Stimulated activated CD4-positive, alpha-beta T cell treated with anti-CD3 and anti-CD28 coated beads, Interleukin-12 subunit alpha, Interleukin-12 subunit beta, amount 100 ng/mL, for 4 hours (primary cell): ENCODE measurements at places on chromosomes 6 and 20.

GRCh38 chr6:145743332-145743731, 8.0 kb upstream of the EPM2A start:
- DNase-seq = no peak

- no peak for DNase-seq
Observed at GRCh38 chr6:166693880-166694279, 66.8 kb upstream of the RPS6KA2 start.

DNA sequence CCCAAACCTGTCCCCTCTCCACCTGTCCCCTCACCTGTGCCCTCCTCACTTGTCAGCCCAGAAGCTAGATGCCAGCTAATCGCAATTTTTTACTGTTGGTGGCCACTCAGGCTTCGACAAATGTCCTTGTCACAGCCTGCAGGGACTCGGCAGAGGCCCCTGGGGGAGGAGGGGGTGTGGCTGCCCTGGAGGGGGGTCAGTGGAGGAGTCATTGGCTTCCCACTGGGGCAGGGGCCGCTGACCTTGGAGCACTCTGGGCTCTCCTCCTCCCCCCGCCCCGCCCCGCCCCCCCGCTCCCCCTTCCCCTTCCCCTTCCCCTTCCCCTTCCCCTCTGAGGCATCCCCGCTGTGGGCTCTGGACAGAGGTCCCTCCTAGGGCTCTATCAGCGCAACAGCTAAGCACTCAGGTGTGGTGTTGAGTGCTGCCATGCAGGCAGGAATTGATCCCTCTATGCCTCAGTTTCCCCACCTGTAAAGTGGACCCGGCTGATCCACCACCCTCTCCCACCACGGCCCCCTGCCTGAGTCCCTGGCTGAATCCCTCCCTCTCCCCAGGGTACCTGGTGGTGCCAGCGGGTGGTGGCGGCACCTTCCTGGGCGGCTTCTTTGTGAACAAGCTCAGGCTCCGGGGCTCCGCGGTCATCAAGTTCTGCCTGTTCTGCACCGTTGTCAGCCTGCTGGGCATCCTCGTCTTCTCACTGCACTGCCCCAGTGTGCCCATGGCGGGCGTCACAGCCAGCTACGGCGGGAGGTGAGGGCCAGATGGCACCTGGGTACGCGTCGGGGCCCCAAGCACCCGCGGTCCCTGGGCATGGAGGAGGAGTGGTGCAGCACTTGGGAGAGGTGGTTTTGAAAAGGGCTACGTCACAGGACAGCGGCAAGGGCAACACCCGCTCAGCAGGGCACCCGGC, 23.8 kb downstream of the SLCO4A1 start:
- no peak for DNase-seq

GRCh38 chr6:158376631-158377081, 64.4 kb downstream of the TULP4 start:
- no peak for DNase-seq

GRCh38 chr6:36985417-36985807, 584 bp downstream of the MTCH1 start:
- no peak for DNase-seq

DNA sequence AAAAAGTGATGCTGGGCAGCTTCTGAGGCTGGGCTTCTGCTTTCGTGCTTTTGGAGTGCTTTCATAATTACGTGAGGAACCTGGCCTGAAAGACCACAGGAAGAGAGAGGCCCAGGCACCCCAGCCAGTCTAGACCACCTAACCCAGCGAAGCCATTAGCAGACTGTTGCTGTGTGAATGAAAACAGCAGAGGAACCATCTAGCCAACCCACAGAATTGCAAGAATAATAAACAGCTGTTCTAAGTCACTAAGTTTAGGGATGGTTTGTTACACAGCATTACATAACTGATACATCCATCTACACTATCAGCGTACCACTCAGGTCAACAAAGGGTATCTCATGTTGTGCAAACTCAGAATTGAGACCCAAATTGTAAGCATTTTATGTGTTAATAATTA, 34.5 kb downstream of the FGD2 start:
- no peak for DNase-seq

- DNase-seq = peak; percentile 5
Observed at GRCh38 chr6:8131265-8131897, 29.0 kb upstream of the EEF1E1 start.

DNA sequence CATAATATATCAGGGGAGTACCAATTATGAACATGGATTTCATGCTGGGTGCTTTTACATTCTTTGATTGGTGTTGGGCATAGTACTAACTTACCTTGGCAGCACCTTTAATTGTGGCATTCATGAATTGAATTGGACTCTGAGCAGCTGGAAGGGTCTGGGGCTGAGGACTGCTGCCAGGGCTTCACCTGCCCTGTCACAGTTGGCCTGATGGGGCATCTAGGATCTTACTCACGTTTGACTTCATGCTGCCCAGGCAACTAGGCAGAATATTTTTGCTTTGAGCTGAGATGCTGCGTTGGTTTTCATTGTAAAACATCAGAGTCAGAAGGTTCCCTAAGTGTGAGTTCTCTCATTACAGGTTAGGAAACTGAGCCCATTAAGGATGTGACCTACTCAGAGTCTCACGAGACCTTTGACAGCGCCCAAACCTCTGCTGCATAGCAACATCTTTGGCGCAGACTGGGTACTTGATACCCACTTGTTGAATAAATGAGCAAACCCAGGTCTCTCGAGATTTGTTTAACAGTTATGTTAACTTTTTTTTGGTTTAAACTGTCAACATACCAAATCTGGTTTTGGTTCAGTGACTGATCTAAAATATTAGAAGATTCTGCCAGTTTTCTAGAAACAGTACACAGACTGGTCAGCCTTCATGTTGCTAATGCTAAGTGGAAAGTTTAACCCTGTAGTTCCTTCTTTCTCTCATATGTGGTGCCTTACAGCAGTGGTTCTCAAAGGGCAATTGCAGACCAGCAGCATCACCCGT, 104.9 kb downstream of the TCP11 start:
- no peak for DNase-seq

- DNase-seq = no peak
Observed at GRCh38 chr6:124780623-124781022, 181.6 kb upstream of the RNF217 start.

- DNase-seq = no peak
Observed at GRCh38 chr6:48068278-48069251, 42.4 kb downstream of the PTCHD4 start.

DNA sequence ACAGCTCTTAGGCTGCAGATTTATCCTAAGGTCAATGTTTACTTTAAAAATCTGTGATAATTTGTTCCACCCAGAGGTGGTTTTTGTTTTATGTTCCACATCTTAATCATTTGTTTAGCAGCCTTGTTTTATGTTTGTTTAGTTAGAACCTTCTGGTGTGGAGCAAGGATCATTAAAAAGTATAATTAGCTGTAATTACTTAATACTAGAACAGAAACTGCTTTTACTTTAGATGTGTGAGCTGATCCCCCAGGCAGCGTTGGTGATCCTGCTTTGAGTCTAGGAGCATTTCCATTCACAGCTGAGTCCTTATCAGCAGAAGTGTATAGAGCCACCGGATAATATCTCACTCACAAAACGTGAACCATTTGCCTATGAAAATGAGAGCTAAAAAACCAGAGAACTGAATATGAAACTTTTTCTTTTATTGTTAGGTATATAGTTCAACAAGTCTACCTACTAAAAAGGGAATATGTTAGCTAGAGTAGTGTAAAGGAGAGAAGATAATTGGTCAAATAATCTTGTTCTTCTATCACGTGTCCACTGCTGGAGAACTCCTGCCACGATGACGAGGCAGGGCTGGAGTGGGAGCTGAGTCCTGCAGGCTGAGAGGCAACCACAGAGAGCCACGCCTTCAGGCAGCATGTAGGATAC, 78.5 kb downstream of the TRMT11 start:
- no peak for DNase-seq

DNA sequence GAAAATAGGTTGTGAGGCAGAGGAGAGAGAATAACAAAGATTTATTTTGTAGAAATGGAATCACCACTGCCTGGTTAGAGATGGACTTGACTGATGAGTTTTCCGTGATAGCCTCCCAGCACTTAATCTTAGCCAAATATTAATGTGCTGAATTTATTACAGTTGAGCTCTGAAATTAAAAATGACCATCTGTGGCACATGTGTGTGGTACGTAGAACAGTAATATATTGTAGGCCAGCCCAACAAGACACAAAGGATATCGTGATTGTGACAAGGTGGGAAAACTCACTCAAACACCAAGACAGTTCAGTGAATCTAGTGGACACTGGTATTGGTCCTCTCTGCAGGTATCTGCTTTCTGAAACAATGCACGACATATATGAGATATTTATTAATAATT, 119.4 kb downstream of the HAO1 start:
- DNase-seq = no peak

DNA sequence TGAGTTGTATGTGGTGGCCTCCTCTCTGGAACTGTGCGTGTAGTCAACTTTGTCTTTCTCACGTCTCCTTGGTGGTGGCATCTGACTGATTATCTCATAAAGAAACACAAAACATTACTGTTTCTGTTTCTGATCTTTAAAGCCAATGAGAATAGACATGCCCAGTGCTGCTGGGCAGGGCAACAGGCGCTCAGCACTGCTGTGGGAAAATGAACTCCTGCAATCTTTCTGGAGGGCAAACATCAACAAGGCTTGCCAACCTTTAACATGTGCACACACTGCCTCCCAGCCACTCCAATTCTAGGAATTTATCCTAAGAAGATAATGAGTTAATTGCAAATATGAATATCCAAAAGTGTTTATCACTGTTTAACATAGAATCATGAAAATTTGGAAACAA, 106.3 kb upstream of the CD93 start:
- DNase-seq = no peak

DNA sequence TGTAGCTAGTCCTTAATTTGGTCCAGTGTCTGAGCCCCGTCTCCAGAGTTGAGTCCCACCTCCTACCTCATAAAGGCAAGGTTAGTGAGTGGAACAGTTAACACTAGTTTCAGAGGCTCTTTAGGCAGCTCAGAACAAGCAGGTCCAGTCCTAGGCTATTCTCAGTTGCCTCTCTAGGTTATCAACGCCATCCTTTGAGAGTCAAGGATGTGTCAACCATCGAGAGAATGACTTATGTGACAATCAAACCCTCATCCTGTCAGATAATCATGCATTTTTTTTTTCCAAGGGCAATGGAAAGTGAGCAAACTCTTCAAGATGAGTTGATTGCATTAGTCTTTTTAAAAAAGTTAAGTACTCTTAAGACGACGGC, 64.0 kb upstream of the TXNDC5 start:
- DNase-seq = no peak

DNA sequence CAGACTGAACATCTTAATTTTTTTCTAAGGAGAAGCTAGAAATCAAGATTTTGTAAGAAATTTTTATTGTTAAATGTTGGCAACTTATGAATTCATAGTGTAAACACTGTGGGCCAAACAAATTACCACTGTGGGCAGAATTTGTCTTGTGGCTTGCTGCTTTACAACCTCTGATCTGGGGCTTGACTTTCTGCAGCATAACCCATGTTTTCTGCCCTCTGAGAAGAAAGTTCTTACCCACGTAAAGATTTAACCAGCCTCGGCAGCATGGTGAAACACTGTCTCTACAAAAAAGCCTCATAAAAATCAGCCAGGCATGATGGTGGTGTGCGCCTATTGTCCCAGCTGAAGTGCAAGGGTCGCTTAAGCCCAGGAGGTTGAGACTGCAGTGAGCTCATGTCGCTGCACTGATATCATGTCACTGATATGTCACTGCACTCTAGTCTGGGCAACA, 12.9 kb downstream of the ITCH start:
- DNase-seq = no peak

- no peak for DNase-seq
Observed at GRCh38 chr20:8271727-8272126, 139.7 kb downstream of the PLCB1 start.
